ENCODE measurements at places on chromosomes 5 and 9.
A peak's percentile ranks its signal among the peaks of the same experiment; 100 is the strongest.

GRCh38 chr5:13749766-13750165 lies 194.7 kb downstream of the DNAH5 start:
- no peak for DNase-seq

GRCh38 chr5:108124596-108124995 lies 257.3 kb downstream of the FBXL17 start:
- no peak for DNase-seq

GRCh38 chr9:83584995-83585394 lies 37.9 kb upstream of the IDNK start:
- no peak for DNase-seq

DNA sequence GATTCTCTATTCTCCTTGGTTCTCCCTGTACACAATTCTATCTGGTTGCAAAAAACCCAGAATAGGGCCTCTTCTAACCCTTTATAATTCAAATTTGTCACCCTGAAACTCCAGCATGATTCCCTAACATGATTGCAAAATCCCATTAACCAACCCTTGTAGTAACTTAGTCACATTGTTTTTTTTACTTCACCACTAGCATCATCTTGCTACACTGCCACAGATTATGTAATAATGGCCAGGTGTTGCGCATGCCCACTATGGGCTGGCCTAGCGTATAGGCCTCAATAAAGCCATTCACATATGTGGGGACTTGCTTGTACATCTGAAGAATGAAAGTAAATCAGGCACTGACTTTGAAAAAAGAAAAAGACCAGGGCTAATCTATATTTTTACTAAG lies 25.7 kb downstream of the FAM170A start:
- DNase-seq: peak; percentile 36

GRCh38 chr5:174572591-174572990 lies 151.8 kb upstream of the MSX2 start:
- DNase-seq: no peak

DNA sequence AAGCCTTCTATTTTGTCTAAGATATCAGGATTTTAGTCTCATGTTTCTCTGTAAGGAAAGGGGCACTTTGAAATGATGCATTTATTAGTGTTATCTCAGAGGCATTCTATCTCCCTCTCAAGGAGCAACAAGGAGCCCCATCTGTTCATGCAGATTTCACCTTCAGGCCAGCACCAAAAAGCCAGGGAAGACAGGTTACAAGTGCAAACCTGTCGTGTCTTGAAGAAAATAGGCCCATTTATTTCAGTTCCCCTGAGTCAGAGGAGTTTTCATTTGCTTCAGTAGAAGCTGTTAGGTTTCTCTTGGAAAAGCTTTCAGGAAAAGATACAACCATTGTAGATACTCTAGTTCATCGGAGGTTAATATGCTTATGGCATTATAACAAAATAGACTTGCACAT lies 97.2 kb downstream of the SPOCK1 start:
- DNase-seq: no peak

DNA sequence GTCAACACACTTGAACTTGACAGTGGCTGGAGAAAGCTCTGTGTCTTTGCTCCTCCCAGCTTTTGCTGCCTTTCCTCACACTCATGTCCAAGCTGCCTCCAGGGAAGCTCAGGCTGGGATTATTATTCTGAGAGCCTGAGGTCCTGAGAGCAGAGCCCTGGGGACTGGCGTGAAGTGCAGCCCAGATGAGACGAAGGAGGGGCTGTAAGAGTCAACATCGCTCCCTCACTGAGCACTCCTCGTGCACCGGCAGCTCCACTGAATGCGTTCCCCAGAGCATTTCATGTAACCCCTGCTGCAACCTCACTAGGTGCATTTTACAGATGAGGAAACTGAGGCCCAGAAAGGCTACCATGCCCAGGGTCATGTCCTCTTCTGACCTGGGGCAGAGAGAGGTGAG lies 63.5 kb upstream of the PHYKPL start:
- DNase-seq: no peak

Measured in HS-5 (cell line).